ENCODE measurements at places on chromosomes 1 and 21. TPM values are rescaled to one million over a fixed set of nuclear protein-coding genes. Genes with fewer than 3 reads are reported as not detected.

The DNAI4 gene
- 5.9 TPM for total RNA-seq

The LAMC1 gene
- 298 TPM for total RNA-seq

The NCAM2 gene
- 1.8 TPM for total RNA-seq

The TUT4 gene
- total RNA-seq, result 30.9 TPM

The ILDR2 gene
- total RNA-seq, result 0.13 TPM

The S100A7 gene
- not detected for total RNA-seq

The LAPTM5 gene
- total RNA-seq, result 0.78 TPM

The CR1 gene
- not detected for total RNA-seq

DNA sequence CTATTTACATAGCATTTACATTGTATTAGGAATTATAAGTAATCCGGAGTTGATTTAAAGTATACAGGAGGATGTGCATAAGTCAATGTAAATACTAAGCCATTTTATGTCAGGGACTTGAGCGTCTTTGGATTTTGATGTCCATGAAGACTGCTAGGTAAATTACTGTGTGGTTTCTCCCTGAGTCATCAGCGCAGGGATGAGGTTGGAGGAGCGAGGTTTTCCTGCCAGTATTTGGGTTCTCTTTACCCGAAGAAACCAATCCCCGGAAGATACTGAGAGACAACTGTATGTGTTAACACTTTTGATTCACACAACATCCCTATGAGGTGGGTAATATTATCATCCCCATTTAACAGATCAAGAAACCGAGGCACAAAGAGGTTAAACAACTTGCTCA, 29.3 kb downstream of the BATF3 start:
- no peak for DNase-seq

- DNase-seq, result no peak
Observed at GRCh38 chr1:64490213-64490818, 20.4 kb downstream of the CACHD1 start.

- DNase-seq, result no peak
Observed at GRCh38 chr1:231337043-231337471, 595 bp downstream of the EXOC8 start.

GRCh38 chr1:36561361-36561724, 78.6 kb upstream of the CSF3R start:
- no peak for DNase-seq

- peak; percentile 80 for DNase-seq
Observed at GRCh38 chr1:29211086-29212030, 19.4 kb downstream of the MECR start.

DNA sequence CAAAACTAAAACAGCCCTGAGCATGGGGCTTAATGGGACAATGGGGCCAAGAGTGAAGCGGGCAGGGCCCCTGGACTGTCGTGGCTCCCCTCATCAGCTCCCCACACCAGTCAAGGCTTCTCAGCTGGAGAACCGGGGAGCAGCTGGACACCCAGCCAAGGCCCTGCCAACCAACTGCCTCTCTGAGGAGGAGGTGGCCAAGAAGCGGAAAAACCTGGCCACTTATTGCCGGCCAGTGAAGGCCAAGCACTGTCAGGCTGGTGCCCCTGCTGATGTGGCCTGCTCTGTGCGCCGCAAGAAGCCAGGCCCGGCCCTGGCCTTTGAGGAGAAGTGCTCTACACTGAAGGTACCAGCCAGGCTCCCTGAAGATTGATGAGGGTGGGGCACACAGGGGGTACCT, 2.5 kb upstream of the CYB561D1 start:
- no peak for DNase-seq

DNA sequence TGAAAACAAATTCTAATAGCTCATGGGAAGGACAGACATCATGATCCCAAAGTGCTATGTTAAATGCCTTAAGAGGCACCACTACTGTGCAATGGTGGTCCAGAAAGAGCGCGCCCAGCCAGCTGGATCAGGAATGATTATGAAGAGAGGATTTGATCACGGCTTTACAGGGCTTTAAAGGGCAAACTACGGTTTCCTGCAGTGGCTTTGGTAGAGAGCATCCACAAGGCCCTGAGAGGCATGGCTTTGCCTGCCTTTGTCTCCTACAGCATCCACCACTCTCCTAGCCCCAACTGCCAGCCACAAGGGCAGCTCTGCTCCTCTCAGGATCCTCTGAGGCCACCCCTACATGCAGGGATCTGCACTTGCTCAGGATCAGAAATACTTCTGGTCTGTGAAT, 40.7 kb downstream of the ZNF281 start:
- DNase-seq, result no peak

DNA sequence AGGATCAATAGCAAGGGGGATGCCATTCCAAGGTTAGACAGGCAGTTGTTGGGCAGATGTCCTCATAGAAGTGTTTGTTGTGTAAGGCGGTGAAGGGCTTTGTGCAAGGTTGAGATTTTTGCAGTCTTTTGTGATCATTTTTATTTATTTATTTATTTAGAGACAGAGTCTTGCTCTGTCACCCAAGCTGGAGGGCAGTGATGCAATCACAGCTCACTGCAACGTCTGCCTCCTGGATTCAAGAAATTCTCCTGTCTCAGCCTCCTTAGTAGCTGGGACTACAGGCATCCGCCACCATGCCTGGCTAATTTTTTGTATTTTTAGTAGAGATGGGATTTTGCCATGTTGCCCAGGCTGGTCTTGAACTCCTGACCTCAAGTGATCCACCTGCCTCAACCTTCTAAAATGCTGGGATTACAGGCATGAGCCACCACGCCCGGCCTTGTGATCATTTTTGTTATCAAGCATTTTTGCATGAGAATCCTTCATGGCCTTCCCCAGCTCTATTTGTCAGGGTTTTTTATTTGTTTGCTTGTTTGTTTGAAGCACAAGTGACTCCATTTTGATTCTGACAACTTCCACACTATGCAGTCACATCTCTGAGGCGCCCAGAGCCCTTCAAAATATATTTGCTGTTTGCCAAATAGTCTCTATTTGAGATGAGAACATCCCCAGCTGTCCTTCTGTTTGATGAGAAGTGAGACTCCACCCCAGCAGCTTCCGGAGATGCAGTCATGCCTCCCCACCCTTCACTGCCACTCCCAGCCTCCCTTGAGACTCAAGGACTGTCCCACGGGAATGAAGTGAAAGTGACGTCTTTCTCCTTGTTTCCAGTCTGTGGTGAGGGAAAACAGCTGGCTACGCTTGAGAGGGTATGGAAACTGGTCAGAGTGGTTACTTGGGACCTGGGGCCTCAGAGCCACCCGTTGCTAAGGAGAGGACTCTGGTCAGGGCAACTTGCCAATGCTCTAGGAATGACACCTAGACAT, 38.0 kb downstream of the TMEM50B start:
- DNase-seq, result peak; percentile 97

- no peak for DNase-seq
Observed at GRCh38 chr1:169368406-169368769, 393 bp downstream of the BLZF1 start.

- no peak for DNase-seq
Observed at GRCh38 chr21:43853851-43854772, 10.9 kb upstream of the AGPAT3 start.

DNA sequence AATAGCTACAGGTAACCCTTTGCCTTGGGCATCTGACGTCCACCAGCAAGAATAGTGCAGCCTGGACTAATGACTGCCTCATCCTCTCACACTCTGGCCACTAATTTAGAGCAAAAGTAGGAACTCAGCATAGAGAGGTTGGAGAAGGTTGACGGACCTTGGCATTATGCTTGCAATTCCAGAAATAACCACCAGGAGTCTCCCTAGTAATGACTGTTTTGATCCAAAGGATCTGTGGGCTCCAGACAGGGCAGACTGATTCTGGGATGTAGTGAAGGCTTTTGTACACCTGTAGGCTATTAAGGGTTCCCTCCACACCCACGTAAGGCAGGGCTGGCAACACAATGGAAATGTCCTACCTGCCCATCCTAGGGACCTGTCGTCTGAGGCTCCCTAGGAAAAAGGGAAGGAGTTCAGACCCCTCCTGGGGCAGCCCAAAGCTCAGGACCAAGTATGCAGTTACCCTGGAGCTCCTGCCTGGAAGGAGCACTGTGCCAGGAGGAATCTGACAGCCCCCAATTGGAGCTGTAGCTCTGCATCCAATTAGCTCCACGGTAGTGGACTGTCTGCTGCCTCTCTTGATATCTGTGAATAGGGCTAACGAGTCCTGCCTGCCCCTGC, 91.0 kb upstream of the TMEM51 start:
- no peak for DNase-seq

DNA sequence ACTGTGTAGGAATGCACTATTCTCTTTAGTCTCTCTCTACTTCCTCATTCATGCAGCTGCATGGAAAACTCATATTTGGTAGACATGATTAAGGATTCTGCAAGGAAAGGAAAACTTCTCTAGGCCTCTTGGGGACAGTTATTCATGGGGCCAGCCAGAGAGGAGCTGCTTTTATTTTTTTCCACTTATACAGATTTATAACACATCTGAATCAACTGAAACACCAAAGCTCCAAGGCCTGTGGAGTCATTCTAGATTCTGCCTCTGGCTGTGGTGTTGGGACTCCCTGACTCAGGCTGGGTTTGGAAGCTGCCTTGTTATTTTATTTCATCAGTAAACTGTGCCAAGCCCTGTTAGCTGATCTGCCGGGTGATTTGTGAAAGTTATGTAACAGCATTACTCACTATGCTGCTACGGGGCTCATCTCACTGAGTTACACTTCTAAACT, 83.9 kb upstream of the EDEM3 start:
- DNase-seq, result peak; percentile 83

DNA sequence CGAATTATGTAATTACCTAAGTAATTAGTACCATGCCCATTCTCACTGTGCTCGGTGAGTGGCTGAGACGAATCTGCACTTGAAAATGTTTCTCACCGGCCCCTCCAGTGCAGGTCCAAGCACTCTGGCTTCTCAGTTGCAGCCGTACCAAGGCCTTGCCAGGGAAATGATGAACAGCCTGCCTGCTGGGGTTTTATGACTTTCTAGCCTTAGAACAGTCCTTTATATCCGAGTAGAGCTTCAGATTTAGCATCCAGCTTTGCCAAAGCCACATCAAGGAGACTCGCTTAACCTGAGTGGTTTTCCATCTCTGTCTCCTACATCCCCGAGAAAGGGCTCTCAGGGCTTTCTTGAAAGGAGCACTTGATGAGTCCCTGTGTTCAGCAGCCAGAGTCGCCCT, 83.4 kb downstream of the GREM2 start:
- DNase-seq, result no peak
